ENCODE measurements at places on chromosomes 5 and 9.

- DNase-seq: no peak
These were observed 155.1 kb upstream of the NR4A3 start for GRCh38 chr9:99666571-99666970.

DNA sequence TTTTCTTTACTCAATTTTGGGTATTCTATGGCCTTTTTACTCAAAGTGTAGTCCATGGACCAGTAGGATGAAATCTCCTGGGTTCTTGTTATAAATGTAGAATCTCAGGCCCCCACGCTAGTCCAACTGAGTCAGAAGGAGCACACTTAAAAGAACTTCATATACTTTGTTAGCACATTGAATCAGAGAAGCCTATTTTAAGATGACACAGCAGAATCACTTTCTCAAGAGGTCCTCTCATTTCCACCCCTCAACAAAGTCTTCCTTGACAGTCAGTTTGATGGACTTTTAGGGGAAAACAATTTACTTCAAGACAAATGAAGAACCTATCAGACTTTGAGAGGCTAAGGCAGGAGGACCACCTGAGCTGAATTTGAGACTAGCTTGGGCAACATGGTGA, 37.7 kb upstream of the FGF10 start:
- no peak for DNase-seq

DNA sequence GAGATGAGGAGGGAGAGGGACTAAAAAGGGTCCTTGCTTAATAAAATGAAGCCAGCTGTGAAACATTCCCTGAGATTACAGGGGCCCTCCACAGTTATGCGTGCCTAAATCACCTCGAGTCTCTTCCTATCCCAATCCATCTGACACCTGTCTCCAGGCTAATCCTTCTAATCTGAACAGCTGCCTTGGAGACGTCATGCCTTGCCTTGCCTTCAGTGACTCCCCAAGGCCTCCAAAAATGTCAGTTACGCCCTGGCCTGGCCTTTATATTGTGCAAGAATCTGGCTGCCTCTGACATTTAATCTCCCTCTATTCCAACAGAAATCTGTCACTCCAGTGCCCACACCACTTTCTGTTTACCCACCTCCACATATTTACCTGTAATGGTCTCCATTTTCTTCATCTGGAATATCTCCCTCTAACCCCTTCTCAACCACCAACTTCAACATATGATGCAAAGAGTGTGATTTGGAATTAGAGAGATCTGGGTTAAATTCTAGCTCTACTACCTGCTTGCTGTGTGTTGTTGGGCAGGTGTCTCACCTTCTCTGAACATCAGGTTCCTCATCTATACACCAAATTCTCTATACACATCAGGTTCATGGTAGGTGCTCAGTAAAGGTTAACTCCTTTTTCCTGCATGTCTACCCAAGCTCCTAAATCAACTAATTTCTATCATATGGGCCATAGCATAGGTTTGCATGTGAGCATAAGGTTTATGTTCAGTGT, 57.9 kb downstream of the PTCD2 start:
- DNase-seq: no peak

GRCh38 chr5:169192536-169192935, 108.4 kb downstream of the SLIT3 start:
- no peak for DNase-seq

- DNase-seq: no peak
These were observed 482.0 kb downstream of the DTWD2 start for GRCh38 chr5:118506217-118506852.

Measured in HT1080 (cell line).